Mesenteric fat pad (tissue), 1 donor: ENCODE measurements at places on chromosomes 3 and 15.

- no peak for DNase-seq
These were observed 526.4 kb upstream of the DPPA4 start for GRCh38 chr3:109863701-109864100.

DNA sequence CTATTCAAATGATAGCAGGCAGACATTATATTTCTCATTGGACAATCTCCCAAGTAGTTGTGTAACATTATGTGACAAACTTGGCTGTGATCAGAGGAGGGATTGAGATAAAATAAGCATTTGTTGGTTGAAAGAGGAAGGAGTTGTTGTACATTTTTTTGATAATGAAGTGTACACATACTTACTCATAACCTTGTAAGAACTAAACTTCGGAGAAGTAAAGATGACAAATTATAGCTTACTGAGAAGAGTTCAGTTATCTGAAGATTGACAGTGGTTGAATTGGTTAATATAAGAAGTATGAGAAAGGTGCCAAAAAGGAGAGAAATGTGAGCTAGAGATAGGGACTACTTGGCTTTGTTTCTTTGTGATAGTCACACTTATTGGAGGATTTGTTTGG, 32.6 kb downstream of the STT3B start:
- no peak for DNase-seq

DNA sequence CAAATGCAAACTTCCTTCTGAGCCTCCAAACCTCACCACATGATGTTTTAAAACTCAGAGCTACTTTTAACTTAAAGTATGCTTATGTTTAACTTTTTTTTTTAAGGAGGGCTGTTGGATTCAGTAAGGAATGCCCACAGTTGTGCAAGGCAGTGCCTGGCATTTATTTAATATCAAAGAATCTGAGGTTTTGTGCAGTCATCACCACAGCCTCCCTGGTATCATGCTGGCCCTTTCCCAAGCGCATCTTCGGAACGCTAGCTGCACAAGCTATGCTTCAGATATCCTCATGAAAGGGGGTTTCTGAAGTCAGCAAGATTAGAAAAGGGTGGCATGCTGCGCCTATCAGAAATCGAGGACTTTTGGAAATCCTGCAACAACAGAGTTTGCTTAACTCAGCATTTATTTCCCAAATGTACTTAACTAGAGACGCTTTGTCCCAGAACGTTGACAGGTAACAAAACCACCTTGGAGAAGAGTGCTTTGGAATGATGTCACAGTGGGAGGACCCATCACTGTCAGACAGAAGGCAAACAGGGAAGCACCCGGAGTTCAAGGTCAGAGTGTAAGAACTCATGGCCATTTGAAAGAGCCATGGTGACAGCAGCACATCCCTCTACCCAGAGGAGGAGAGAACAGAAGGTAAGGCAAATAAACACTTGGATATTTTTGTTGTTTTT, 120.2 kb upstream of the IGF1R start:
- DNase-seq, result peak; percentile 26

GRCh38 chr3:140250945-140251344, 316.0 kb downstream of the CLSTN2 start:
- no peak for DNase-seq

DNA sequence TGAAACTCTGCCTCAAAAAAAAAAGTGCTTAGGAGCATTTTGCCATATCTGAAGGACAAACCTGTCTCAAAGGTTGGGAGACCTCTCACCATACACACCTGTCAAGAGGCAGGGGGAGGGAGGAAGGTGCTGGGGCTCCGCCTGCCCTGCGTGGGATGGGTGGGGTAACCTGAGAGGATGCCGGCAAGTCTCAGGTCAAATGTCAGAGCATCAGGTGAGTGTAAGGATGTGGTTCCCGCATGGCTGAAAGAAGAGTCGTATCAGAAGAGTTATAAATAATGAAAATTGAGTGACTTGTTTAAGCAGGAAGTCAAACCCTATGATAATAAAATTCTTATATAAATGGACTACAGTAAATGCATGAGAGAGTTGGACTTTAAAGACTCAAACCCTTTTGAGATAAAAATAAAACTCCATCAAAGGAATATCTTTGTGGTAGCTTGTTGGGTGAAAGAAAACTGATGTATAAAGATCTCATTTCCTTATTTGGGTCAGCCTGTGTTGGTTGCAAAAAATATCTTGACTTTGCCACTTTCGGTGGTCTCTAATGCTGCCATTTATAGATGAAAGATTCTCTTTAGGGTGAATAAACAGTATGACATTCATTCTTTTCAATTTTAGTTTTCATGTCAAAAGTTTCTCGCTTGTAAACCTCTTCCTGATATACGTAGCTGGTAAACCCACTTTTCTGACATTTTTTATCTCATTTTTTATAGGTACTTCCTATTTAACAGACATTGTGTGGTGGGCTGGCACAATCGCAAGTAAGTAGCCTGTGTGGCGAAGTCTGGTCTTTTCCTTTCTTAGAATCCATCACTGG, 23.8 kb downstream of the NIPA1 start:
- peak; percentile 39 for DNase-seq

- DNase-seq, result no peak
These were observed 326.1 kb upstream of the LRRFIP2 start for GRCh38 chr3:37500518-37500917.

DNA sequence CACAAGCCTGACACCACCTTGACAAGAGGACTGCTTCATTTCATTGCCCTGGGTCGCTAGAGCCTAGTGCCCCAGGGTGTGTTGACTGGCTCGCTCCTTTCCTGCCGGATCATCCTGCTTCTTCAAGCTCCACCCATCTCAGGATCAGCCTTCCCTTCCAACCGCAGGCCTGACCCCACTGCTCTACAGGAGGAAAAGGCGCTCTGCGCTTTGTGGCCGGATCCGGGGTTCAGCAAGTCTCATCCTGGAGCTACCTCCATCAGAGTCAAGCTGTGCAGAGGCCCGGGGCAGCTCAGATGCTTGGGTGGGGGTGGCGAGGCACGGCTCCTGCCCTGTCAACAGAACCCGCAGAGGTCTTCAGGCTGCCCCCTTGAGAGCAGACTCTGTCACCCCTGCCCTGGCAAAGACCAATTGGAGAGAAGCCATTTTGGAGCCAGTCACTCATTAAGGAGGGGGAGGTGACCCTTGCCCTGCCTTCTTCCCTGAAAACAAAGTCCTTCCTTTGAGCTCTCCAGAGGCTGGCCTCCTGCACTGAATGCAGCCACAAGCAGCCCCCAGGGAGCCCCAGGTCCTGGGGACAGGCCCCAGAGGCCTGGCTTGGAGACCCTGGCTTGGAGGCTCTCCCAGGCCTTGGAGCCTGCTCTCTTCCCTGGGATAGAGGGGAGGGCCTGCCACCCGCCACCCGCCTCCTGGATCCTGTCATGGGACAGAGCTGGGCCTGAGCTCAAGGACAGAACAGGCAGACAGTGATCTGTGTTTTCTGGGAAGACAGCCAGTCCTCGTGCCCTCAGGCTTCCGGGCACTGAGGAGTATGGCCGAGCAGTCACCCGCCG, 80.3 kb downstream of the CPN2 start:
- peak; percentile 93 for DNase-seq

GRCh38 chr15:39191871-39192291, 389.0 kb upstream of the THBS1 start:
- no peak for DNase-seq

DNA sequence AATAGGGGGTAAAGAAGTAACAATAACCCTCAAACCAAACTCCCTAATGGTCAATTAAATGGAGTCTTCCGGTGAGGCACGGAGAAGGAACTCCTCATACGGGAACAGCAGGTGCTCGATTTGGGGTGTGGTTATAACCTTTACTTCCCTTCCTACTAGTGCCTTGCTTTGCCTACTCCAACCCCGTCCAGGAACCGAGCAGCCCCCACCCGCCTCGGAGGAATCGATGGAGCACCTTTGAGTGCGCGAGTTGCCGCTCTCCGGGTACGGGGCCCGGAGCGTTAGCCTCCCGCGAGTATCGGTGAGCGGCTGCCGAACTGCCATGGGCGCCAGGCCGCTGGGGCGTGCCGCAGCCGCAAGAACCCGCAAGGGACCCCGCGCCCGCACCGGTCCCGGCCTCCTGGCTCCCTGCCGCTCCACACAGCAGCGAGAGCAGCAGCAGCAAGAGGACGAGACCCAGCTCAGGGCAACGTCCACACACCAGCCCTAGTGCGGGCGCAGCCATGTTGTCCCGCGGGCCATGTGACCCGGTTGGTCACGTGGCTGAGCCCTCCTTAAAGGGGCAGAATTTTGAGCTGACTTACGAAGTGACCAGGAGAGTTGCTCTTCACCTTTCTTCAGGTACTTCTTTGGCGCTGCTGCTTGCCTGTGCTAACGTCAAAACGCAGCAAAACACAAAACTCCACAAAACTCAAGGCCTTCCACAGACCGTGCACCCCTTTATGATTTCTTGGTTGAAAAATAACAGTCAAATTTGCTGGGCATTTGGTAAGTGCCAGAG, at the start of gene SUMF1:
SUMF1 (minus strand) TSS at position 529 of the 781 bp plus-strand sequence; CDS start at position 505, 24 bp downstream.
- no peak for DNase-seq

- DNase-seq, result no peak
These were observed 97.4 kb downstream of the CBLB start for GRCh38 chr3:105771392-105771791.

GRCh38 chr3:156456771-156457224, 98.1 kb downstream of the SSR3 start:
- DNase-seq, result no peak

GRCh38 chr3:191637611-191638010, 176.6 kb downstream of the PYDC2 start:
- DNase-seq, result no peak
